ENCODE measurements at places on chromosomes 7 and 10.
A peak's percentile ranks its signal among the peaks of the same experiment; 100 is the strongest.

GRCh38 chr7:22854158-22855048, 31.8 kb upstream of the TOMM7 start:
- DNase-seq = peak; percentile 55

GRCh38 chr10:11849911-11850310, 26.8 kb downstream of the PROSER2 start:
- DNase-seq = no peak

DNA sequence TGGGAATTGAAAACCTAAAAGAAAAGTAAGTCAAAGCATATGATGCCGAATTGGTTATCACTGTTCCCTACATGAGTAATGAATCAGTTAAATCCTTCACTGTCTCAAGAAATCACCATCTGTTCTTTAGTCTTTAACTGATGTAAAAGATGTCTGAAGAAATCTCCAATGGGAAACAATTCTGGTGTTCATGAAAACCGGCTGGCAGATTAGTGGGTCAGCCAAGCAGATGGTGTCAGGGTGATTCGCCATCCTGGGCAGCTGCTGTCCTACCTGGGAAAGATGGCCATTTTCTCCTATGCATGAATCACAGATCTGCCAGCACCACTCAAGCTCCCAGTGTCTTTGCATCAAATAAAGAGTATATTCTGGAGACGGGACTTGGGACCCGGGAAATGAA, 925.2 kb upstream of the GHITM start:
- no peak for DNase-seq

DNA sequence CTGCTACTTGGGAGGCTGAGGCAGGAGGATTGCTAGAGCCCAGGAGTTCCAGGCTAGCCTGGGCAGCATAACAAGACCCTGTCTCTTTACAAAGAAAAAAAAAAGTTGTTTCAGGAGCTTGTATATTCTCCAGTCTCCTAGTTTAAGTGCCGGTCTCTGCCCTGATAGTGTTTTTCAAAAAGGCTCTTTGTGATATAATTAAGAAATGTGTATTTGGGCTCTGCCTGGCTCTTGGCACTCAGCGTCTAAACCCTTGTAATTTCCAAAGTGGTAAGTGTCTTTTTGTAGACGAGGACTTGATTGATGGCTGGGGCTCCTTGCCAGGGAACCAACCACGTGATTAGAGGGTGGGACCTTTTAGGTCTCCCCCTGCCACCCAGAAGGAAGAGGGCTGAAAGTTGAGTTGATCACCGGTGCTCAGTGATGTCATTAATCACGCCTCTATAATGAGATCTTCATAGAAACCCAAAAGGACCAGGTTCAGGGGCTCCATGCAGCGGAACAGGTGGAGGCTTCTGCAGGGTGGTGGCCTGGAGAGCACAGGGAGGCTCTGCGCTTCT, 4.4 kb downstream of the EIF3B start:
- no peak for DNase-seq

DNA sequence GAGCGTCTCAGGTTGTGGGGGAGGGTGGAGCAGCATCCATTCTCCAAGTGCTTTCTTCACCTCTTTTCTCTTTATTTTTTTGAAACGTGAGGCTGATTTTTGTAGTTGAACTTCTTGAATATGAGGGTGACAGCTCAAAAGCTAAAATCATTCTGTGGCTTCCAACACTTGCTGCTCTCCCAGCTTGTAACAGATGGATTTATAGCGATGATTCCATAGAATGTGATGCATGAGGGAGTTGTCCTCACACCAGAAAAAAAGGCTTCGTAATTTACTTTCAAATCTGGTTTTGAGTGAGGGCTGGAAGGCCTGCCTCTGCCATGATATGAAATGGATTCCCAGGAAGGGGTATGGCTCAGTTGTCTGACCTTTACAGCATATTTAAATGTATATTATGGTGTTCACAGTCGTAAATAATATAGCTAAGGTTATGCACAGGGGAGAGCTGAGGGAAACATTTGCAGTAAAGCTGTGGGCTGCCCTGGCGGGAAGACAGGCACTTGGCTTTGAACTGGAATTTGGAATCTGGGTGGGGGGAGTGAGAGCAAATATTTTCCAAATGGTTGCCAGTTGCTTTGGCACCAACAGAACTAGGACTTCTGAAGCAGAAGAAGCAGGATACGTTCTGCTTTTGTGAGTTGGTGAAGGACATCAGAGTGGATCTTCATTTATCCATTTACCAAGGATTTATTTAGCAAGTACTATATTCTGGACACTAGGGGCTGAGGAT, 166.7 kb downstream of the SORCS3 start:
- DNase-seq = no peak

- DNase-seq = peak; percentile 8
Measured at GRCh38 chr10:15433850-15434537, 62.9 kb upstream of the FAM171A1 start.

DNA sequence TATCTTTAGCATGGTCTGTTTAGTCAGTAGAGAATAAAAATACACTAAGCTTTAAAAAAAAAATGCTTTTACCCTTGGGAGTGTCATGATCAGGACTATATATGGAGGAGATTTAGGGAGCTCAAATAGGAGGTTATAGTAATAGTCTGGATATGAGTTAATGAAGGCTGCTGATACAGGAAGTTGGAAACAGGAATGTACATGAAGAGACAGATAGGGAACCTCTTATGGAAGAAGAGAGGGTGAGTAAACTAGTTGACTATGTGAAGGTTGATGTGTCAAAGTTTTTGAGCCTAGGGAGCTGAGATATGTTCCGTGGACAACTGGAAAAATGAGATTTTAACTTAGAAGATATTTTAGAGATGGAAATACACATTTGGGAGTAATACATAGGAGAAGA, 472.0 kb upstream of the FZD8 start:
- no peak for DNase-seq

DNA sequence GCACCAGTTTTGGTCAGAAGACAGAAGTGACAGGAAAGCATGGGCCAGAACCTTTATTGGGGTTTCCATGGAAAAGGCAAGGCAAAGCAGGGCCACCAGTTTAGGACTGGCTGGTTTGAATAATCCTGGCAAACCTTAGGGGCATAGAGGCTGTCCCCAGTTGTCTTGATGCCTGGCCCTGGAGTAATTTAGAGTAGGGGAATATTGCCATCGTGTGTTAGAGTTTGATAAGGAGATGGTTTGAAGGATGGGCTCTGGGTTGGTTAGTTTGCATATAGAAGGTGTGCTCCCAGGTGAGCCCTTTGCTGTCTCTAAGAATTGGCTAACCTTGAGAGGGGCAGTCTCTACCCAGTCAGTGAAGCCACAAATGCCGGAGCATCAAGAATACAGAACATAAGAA, 79.6 kb downstream of the ZNF777 start:
- no peak for DNase-seq

DNA sequence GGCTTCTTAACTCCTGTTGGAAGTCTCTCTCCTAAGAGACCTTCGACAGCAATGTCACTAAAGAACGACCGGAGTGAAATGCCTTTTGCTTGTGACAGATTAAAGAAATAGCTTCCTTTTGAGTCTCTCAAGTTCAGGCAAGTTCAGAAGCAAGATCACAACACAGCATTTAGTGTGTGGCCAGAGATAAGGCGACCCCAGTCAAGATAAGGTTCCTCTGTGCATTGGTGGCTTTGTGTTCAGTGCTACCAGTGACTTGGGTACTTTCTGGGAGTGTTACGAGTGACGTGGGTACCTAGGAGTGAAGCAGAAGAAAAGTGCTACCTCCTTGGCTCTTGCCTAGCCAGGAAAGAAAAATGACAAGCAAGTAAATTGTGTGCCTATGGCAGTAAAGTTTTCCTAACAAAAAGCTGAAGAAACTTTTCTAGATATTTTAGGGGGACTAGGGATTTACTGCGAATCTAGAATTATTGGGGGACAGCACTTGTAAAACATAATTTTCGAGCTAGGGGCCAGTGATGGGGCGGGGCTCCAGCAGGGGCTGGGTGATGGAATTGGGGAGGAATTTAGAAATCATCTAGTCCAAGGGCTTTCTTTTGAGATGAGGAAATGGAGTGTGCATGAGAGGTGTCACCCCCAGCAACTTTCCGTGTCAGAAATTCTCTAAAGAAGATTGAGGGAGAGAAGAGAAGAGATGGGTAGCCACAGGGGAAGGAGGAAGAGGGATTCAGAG, 191.9 kb upstream of the LYZL2 start:
- DNase-seq = no peak

DNA sequence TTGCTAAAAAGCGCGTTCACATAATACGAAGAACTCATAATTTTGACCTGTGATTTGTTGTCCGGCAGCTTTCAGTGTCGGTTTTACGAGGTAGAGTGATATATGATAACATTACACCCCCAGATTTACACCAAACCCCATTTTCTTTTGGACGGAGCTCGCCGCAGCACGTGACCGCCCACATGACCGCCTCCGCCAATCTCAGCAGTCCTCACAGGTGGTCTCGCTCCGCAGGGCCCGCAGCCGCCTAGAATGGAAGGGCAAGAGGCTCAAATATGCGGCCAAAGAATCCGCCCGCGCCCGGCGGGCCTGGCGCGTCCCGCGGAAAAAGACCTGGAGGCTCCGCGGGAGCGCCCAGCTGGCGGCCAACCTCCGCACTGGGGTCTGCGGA, at the start of gene HOXA7:
HOXA7 (minus strand) TSS at position 168 of the 391 bp plus-strand sequence; CDS start at position 38, 130 bp downstream.
- DNase-seq = peak; percentile 65

DNA sequence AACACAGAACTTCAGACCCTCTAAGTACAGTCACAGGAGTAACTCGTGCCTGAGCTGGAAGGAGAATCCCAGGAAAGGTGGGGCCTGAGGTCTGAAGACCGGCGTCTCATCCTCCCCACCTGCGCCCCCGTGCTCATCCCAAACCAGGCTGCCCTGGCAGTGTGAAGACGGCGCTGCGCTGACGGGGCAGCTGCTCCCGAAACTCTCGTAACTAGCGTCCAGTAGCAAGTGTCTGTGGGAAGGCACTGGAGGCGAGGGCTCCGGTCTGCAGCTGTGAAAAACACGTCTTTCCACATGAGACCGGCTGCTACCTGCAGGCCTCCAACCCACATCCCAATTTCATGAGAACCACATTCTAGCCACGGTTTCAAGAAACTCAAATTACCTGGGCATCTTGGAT, 136.6 kb upstream of the RNF32 start:
- no peak for DNase-seq

DNA sequence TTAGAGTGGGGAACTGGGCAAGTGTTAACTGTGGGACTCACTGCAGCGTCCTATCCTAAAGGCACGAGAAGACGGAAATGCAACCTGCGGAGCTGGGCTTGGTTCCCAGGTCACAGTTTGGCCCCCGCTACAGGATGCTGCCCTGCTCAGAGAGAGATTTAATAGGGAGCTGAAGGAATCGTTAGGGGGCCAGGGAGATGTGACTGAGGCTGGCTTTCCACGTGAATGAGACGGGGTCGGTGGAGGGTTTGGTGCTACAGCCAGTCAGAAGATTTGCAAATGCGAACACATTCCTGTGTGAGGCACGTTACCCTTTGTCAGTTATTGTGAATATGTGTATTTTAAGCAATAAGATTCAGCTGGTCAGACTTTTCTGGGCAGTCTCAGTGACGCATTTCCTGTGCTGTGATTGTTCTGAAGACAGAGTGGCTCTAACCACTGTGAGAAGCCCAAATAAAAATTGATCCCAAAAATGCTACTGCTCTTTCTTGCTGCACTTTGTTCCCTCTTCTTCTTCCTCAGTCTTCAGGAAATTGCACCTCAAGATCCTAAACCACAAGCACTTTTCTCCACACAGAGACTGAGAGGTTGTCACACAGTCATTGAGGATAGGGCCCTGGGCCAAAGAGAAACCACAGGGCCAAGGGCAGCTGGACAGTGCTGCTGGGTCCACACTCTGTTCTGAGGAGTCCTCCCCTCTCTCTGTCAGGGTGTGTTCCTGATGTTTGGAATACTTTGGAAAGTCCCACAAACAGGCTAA, 21.2 kb downstream of the CYP17A1 start:
- no peak for DNase-seq

GRCh38 chr10:22969704-22970103, 41.9 kb downstream of the ARMC3 start:
- DNase-seq = no peak

DNA sequence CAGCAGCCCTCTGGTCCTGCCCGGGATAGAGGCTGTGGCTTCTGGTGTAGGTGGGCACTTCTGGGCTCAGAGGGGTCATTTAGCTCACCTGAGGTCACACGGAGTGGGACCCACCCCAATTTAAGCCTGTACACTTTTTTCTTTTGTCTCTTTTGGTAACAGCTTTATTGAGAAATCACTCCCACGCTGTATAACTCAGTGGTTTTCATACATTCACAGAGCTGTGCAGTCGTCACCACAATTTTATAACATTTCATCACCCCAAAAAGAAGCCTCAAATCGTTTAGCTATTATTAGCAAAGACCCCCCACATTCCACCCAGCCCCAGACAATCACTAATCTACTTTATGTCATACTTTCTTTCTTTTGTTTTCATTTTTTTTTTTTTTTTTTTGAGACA, 62.3 kb downstream of the LHPP start:
- no peak for DNase-seq

- DNase-seq = no peak
Measured at GRCh38 chr10:7397049-7398035, 13.5 kb downstream of the SFMBT2 start.

- no peak for DNase-seq
Measured at GRCh38 chr7:44922351-44922694, 37.0 kb upstream of the PURB start.

GRCh38 chr7:124205526-124205925, 172.7 kb upstream of the TMEM229A start:
- DNase-seq = no peak

- no peak for DNase-seq
Measured at GRCh38 chr10:70280099-70280498, 3.7 kb downstream of the NPFFR1 start.

DNA sequence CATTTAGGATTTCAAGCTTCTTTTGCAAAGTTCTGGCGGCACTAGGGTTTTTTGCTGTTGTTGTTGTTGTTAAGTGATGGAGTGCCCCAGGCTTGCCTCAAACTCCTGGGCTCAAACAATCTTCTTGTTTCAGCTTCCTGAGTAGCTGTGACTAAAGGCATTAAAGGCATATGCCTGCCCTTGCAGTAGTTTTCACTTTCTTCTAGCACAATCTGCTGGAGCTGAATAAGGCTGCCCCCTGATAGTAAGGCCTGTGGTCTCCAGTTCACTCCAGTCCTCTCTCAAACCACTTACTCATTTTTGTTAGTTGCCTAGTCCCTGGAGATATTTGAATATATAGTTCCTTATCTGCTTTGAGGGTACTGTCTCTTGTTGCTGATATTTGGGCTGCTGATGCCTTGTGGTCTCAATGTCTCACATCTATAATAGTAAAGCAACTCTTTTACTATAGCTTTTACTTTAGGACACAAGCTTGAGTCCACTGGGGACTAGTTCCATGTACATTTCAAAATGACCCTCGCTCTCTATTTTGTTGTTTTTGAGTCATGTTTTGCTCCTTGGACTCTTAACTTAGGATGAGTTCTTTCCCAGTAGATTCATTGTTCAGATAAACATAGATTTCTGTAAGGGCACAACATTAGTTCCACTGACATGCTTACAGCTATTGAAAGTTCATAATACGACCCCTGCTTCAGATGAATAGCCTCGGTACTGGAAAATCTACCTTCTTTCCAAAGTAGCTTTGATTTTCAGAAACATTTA, 25.5 kb downstream of the PHF14 start:
- no peak for DNase-seq
